NCI-H1436 (cell line): ENCODE measurements at places on chromosomes 2 and 18.

GRCh38 chr2:16019060-16019480 is 78.7 kb downstream of the MYCN start:
- no peak for DNase-seq

- DNase-seq, result no peak
These were observed 113.6 kb downstream of the PDCL3 start for GRCh38 chr2:100676346-100676745.

- no peak for DNase-seq
These were observed 141.7 kb downstream of the RBMS1 start for GRCh38 chr2:160351956-160352355.

GRCh38 chr2:167924556-167924955 is 322.8 kb downstream of the STK39 start:
- peak; percentile 31 for DNase-seq

DNA sequence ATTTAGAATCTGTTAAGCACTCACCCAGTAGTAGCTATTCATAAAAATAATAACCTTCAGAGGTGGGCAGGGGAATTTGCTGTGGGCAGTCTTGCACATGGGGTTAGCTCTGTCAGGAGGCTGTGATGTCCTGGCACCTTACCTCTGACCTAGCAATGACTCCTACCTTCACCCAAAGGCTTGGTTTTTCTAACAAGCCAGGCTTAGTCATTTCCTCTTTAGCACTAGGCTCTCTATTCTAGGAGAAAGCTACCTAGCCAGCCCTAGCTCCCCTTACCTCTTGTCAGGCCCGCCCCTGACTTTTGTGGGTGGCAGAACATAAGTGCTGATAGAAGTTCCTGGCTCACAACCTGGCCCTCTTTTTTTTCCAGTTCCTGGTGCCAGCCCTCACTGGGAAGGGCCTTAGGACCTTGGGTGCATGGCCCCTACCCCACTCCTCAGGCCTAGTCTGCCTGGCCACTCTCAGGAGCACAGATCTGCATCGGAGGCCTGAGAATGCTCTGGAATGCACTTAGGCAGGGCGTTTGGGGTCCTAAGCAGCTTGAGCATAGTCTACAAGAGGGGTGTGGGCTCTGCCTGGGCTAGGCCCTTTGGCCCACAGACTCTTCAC is 17.7 kb downstream of the CPLX4 start:
- DNase-seq, result no peak

DNA sequence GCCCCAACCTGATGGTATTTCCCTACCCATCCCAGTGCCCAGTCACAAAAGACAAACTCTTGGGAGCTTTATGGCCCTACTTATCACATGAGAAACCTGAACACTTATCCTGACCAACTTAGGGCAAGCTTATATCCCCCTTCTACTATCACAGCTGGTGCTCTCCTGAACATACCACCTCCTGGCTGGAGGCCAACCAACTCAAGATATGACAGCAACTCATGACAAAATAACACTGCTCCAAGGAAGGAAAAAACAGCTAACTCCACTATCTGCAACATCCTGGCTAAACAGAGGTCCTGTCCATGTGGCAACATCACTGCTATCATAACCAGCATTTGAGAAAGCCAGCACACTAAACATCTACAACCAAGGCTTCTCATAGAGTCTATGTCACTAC is 20.9 kb upstream of the CLASP1 start:
- DNase-seq, result no peak

- no peak for DNase-seq
These were observed 25.4 kb downstream of the NCK2 start for GRCh38 chr2:105770149-105770548.

- no peak for DNase-seq
These were observed 129.2 kb downstream of the BCL11A start for GRCh38 chr2:60424233-60424632.

GRCh38 chr2:1685078-1685956 is 59.0 kb downstream of the PXDN start:
- no peak for DNase-seq

DNA sequence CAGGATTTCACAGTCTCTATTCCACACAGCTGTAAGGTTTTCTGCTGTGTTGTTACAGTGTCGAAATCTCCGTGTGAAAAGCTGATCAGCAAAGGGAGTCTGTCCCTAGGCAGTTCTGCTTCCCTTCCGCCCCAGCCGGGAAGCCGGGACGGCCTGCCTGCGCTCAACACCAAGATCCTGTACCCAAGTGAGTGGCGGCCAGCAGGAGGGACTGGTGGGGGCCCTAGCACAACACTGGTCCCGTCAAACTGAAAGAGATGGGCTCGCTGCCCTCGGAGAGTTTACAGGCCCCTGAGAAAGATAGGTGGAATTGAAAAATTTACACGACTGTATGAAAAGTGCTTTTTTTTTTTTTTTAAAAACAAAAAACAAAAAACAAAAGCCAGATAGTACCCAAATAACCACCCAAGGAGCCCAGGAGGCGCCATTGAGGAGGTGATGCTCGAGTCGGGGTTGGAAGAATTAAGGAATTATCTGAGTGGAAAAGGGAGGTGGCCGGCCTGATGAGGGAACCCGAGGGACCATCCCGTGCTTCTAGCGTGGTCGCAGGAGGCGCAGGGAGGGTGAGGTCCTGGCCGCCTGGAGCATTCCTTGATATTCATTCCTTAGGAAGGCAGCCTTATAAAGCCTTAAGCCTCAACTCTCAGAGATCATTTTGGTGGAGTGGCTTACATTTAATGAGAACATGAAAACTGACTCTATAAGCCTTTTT is 96.7 kb downstream of the DGKD start:
- DNase-seq, result no peak

DNA sequence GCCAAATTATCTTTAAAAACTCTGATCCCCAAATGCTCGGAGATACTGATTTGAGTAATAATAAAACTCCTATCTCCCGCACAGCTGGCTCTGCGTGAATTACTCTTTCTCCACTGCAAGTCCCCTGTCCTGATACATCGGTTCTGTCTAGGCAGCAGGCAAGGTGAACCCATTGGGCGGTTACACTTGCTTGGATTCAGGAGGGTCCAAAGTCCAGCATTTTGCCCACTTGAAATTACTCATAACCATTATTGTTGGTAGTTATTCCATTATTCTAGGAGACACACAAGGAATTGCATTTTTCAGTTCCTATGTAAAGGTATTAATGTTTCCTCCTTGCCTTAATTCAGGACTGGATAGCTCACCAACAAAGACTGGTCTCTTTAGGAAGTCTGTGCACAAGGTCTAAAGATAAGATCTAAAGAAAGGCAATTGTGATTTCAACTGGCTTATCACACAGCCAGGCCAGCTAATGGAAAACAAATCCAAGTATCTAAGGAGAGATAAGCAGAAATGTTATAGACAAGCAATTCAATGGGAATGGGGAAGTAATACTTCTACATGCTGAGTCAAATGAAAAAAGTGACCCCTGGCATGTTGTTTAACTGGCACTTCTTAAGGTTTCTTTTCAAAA is 23.2 kb upstream of the NPC1 start:
- no peak for DNase-seq

- DNase-seq, result no peak
These were observed 36.8 kb upstream of the SEMA4C start for GRCh38 chr2:96906729-96907114.

GRCh38 chr2:111522231-111522768 is 361.7 kb downstream of the ANAPC1 start:
- DNase-seq, result no peak

DNA sequence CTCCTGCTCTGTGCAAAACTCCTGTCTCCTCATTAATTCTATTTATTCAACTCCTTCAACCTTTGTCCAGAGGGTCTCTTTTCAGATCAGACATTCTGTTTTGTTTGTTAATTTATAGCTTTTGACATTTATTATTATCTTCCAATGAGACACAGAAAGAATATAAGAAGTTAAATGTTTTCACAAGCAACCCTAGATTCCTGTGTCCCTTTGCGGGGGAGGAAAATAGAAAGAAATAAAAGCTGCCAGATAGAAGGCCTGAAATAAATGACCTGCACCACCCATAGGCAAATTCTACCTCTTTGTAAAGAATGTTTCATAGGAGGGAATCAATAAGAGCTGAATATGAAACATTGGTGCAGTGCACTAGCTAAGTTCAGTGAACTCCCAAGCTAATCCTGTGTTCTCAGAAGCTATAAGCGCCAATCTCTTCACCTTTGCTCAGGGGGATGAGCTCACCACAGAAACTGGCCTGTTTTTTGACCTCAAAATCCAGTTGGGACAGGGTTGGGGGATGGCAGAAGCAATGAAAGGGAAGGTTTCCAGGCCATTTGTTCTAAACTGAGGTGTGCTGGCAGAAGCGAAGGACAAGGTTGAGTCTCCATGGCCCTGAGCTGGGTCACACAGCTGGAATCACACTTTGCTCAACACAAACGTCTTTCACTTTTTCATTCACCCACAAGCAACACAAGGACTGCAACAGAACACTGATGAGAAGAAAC is 258.6 kb downstream of the NRXN1 start:
- DNase-seq, result no peak

- DNase-seq, result no peak
These were observed 78.3 kb upstream of the MAP4K4 start for GRCh38 chr2:101619191-101619591.

- no peak for DNase-seq
These were observed 7.9 kb downstream of the INPP4A start for GRCh38 chr2:98452396-98453027.

DNA sequence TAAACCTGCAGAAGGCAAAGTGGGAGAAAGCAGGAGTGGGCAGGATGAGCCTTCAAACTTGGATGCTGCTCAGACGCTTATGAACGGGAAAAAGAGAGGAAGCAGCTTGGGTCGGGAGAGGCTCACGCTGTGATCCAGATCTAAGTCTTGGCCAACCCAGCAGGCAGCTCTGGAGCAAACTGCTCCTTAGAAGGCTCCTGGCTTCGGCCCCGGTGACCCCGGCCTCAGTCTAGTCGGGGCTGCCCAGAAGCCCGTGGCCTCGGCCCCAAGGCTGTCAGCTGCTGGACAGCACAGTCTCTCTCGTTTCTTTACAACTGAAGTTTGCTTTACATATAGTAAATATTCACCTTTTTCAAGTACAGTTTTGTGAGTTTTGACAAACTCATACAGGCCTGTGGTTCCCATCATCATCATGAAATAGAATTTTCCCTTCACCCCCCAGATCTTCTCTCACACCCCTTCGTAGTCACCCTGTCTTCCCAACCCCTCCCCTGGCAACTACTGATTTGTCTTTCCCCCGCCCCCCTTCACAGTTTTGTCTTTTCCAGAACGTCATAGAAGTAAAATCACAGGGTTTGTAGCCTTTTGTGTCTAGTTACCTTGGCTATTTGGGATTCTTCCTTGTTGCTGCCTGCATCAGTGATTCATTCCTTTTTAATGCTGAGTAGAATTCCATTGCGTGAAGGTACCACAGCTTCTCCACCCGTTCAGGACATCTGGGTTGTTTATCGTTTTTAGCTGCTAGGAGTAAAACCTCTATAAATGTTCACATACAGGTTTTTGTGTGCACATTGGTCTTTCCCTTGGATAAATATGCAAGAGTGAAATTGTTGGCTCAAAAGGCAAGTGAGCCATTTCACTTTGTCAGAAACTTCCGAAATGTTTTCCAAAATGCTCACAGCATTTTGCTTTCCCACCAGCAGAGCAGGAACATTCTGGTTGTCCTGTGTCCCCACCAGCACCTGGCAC is 35.1 kb downstream of the MYO7B start:
- no peak for DNase-seq

DNA sequence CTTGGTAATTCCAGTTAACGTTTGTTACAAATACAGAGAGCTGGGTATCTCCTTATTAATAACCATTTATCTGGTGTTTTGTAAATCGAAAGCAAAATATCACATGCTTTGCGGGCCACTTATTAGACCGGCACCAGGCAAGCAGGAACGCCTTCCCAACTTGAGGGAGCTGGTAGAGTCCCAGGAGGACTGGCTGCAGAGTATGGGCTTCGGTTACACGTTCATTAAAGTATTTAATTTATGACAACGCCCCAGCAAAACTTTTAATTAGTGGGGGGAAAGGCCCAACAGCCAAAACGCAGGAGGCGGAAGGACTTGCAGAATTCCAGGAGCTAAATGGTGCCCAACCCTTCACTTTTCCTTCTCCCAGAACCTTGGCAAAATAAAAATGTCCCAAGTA is 3.7 kb downstream of the SMAD7 start:
- no peak for DNase-seq

DNA sequence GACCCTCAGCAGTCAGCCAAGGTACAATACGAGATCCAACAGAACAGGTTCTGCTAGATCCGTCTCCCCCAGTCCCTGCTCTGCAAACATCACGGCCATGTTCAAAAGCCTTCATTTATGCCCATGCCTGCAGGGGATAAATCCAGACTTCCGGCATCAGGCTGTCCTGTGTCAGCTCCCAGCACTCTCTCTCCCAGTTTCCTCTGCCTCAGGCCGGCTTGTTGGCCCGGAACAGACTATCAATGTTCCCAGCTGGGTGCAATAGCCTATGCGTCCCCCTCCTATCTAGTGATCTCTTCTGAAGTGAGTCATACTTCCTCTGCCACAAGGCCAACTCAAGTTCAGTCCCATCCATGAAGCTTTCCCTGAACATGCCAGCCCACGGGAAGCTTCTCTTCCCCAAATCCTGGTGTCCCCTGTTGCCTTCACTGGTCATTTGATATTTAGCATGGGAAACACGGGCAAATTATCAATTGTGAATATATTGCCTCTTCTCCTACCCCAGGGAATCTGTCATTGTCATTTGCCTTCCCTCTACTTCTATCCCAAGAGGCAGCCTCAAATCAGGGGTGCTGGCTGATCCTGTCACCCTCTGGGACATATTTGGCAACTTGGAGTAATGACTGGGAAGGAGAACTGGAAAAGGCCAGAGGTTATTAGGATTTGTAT is 51.1 kb downstream of the CAPN13 start:
- DNase-seq, result no peak

DNA sequence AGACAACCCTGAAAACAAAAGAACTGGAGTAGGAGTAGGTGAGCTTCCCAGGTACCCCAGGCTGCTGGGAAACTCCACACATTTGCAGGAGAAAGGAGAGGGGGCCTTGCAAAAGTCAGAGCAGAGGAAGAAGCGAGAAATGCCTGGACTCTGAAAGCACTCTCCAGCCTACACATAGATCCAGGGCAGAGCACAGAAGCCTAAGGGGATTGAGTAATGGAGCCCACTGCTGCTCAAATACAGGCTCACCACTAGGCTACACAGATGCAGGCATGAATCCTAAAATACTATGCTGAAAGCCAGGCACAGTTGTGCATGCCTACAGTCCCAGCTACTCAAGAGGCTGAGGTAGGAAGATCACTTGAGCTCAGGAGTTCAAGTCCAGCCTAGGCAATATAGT is 33.4 kb downstream of the OSBPL1A start:
- no peak for DNase-seq

- DNase-seq, result no peak
These were observed 3.4 kb downstream of the OTX1 start for GRCh38 chr2:63053889-63054602.

- no peak for DNase-seq
These were observed 84.5 kb upstream of the NOSTRIN start for GRCh38 chr2:168717790-168718502.

DNA sequence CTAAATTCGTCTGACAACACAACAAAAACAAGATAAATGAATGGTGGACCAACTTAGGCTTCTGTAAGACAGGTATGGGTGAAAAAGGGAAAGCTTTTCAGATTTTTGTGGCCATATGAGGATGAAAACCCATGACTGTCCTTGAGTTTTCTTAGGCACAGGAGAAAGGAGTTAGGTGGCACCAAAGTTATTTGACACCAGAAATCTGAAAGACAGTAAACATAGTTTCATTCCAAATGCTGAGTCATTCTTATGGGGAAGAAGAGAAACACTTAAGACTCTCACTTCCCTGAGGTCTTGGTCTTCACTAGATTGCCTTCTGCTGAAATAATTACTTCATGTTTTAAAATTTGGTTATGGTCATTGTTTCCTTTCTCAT is 5.2 kb upstream of the GPD2 start:
- no peak for DNase-seq
